ENCODE measurements at places on chromosomes 2 and 18.

DNA sequence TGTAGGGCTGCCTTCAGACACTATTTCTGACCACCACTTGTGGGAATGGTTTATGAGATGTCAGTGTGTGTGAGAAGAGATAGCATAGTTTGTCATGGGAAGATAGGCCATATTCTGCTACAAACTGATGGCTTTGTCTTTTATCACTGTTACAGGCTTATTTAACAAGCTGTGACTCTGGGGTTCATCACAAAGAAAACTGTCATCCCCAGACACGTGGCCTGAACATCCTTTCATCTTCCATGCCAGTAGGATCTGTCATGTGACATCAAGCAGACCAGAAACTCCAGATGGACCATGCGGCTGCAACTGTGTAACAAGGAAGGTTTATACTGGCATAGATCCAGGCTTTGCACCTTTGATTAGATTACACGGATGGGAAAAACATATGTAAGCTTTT lies 128.6 kb upstream of the KCNH7 start:
- DNase-seq = no peak

GRCh38 chr2:66495788-66496640 lies 61.1 kb downstream of the MEIS1 start:
- DNase-seq = no peak

DNA sequence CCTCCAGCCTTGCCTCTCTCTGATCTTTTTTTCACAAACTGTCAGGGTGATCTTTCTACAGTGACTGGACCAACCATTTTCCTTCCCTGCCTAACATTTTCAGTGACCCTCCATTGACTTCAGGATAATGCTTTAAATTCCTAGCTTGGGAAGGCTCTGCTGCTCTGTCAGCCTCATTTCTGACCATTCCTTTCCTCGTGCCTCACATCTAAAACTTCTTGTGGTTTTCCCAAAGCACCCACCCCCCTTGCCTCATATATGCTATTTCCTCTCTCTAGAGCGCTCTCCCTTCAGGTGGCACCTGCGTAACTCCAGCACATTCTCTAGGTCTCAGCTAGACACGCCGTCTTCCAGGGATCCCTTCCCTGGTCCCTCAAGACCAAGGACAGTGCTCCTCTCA lies 37.2 kb downstream of the DRC1 start:
- DNase-seq = no peak

- DNase-seq = no peak
These were observed 28.0 kb upstream of the SMIM21 start for GRCh38 chr18:75455249-75456198.

DNA sequence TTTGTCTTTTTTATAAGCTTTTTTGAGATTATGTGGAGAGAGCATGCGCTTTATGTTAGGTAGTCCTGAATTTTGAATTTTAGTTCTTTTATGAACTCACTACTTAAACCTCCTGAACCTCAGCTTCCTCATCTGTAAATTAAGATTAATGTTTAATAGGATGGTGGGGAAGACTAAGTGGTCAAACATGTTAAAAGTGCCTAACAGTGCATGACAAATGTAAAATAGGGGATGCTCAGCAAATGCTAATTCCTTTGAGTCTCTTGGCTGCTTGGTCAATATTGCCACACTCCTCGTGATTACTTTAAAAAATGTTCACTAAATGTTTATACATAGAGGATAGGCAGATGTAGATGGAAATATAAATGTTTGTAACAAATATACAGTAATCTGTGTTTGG lies 6.8 kb downstream of the BIRC6 start:
- no peak for DNase-seq

DNA sequence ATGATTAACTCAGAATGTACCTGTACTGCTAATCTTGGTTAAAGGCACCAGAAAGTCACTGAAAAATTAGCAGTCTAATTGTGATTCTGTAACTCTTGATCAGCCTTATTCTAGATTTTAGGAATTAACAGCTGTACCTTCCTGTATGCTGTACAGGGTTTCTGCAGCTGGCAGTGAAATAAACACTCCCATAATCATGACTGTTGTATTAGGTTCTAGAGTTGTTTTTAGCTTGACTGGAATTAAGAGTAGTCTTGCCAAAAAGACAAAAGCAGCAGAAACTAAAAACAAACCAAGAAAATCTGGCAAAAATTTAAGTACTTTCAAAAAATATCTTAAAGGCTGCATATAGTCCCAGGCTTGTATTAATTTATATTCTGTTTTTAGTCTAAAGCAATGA lies 103.5 kb downstream of the SOS1 start:
- DNase-seq = no peak

- DNase-seq = no peak
These were observed 64.1 kb downstream of the PTPN4 start for GRCh38 chr2:119823734-119824334.

DNA sequence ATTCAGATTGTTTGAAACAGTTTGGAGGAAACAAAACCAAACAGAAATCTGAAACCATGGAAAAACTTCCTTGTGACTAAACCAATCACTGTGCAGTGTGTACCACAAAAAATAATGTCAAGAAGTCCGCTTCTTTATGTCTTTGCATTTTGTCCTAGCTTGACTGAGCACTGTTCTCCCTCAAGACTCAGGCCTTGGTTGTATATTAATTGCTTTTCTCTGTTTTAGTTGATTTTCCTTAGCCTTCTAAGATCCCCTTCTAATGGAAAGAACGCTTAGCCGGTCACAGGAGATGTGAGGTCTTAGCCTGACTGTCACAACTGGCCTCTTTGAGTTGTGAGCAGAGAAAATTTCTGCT lies 56.6 kb downstream of the LCLAT1 start:
- DNase-seq = no peak

GRCh38 chr2:689237-689636 lies 12.0 kb upstream of the TMEM18 start:
- DNase-seq = no peak

DNA sequence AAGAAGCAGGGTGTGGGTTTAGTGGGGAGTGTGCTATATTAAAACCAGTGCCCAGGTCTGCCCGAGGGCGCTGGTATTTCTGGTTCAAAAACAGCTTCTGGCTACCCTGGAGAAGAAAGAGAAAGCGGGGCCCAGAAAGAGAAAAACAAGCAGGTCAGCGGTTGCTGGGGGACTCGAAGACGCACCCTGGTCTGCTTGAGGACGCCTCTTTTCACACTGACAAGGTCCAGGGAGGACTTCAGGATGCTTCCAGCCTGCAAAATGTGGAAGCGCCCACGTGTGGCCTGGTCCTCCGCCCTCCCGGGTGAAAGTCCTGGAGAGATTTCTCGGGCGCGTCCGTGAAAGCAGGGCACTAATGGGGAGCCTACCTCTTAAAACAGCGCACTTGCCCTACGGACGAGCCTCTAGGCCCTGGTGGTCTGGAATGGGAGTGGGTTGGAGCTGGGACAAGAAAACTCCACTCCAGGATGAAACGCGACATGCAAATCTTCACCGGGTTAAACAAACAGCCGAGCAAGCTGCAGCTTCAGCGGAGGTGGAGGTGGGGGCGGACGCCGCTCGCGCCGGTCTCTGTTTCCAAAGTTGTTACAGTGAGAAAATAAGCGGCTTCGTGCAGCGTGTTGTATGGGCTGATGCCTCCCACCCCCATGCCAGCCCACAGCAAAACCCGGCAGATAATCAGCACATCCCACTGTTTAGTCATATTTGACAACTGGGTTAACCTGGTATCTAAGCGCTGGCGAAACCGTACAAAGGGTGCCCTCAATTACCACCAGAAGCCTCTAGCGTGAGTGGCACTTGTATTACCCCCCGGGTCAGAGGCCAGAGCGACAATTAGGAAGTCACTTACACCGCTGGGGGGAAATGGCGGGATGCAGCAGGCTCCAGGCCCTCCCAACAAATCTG lies 1.1 kb upstream of the SP9 start:
- DNase-seq = no peak

GRCh38 chr2:159795841-159796690 lies 1.9 kb downstream of the CD302 start:
- DNase-seq = no peak

DNA sequence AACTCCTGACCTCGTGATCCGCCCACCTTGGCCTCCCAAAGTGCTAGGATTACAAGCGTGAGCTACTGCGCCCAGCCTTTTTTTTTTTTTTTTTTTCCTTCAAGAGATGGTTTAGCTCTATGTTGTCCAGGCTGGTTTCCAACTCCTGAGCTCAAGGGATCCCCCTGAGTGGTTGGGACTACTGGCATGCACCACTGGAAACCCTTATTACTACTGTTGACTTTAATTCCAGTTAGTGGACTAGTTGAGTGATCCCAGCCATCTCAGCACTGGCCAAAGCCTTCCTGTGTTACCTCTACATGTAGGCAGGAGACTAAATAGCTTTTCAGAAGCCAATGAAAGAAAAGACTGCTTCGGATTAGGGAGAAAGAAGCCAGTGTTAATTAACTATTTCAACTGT lies 8.1 kb upstream of the SSB start:
- no peak for DNase-seq

DNA sequence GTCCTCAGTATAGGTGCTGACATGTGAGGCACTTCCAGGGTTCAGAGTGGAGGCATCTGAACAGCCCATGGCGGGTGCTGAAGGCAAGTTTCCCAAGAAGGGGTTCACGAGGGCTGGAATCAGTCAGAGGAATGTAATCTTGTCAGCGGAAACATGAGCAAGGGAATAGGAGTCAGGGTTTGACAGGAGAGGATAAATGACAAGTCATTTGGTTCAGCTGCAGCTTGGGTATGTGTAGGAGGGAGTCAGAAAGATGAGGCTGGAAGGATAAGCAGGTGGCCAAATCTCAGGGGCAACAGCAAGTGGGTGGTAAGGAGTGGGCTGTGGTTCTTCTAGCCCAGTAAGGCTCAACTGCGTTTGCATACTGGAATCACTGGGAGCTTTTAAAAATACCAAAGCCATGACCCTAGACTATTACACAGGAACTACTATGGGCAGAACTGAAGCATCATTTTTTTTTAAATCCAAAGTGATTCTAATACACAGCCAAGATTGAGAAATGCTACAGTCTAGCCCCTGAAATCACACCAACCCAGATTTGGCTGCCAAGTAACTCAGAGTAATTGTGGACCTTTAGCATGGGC lies 41.8 kb upstream of the NAB1 start:
- no peak for DNase-seq

- no peak for DNase-seq
These were observed 2.4 kb downstream of the GPR17 start for GRCh38 chr2:127648321-127648720.

GRCh38 chr2:165969227-165969626 lies 15.7 kb upstream of the TTC21B start:
- DNase-seq = no peak

DNA sequence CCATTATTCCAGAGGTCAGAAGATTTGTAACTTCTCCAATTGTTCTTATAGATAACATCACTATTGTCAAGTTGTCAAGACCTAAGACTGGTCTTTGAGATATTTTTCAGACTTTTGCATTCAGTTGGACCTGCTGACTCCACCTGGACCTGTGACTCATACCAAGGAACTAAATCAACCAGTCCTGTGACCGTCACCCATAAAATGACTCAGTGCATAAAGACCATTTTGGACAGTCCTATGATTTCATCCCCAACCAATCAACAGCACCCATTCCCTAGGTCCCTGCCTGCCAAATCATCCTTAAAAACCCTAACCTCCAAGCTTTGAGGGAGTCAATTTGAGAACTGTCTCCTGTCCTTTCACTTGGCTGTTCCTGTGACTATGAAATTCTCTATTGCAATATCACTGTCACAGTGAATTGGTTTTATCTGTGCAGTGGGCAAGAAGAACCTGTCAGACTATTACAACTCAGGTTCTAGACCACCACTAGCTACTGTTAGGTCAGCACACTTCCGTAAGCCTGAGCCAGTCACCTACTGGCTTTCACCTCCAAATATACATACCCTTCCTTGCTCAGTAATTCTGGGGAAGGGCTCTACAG lies 17.1 kb downstream of the DPP4 start:
- DNase-seq = no peak

DNA sequence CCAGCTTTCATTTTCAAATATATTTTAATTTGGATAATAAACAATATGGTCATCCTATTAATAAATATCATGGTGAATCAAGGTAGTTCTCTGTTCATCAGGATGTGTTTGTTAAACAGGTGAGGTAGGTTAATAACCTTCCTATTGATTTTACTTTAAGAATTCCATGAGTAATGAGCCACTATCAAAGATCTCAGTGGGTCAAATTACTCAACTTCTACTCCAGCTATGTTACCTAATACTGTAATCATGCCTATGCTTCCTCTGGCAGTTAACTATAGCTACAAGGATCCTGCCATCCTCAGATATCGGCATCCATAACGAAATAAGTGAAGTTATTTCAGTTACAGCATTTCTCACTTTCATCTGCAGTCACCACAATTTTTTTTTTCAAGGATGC lies 289.6 kb upstream of the SLC8A1 start:
- no peak for DNase-seq

DNA sequence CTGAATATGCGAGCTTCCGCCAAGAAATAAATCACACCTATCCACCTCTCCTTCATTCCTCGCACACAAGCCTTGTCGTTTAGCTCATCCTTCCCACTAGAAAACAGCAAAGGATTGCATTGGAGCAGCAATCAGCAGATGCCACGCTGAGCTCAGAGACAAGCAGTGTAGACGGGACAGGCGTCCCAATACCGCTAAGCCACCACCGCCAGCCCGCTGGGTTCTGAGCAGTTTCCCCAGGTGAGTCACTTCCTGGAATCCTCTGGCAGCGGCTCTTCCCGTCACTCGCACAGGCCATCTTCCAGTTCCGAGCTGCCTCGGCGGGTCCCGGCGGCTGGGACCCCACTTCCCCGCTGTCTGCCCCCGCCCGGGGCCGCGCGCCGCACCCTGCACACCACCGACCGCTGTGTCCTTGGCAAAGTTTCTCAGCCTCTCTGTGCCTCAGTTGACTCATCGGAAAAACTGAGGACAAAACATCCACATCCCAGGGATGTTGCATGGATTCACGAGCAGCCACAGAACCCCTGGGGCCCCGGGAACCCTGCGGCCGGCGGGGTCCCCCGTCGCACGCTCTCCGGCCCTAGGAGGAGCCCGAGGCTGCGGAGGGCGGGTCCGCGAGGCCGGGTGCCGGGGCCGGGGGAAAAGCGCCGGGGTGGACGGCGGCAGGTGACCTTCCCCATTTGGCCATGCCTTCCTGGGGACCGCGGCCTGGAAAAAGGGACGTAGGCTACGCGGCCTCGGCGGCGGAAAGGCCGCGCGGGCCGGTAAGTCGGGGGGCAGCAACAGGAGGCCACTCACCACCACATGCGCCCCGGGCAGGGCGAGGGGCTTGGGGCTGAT lies 573 bp downstream of the KDSR start:
- DNase-seq = peak; percentile 14

- DNase-seq = no peak
These were observed 123.5 kb downstream of the ATAD2B start for GRCh38 chr2:23803264-23803964.

- no peak for DNase-seq
These were observed 68.0 kb downstream of the INPP4A start for GRCh38 chr2:98512699-98513098.

DNA sequence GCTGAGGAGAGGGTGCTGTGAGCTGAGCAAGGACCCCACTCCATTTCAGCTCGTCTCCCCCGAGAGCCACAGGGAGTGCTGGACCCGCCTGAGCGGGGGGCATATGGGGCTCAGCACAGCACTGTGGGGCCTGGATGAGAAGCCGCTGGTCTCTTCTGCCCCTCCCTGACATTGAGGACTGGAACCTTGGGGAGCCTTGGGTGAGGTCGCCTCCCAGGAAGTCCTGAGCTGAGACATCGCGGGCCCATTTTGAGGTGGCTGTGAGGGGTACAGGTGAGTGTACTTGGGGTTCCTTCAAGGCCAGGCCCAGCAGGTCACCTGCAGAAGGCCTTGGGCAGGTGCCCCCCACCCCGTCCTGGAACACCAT lies 3.1 kb upstream of the AQP12A start:
- DNase-seq = no peak

Measured in NCI-H1105 (cell line).